ENCODE measurements at places on chromosomes 3 and 15. TPM values are rescaled to one million over a fixed set of nuclear protein-coding genes. Genes with fewer than 3 reads are reported as not detected.

DNA sequence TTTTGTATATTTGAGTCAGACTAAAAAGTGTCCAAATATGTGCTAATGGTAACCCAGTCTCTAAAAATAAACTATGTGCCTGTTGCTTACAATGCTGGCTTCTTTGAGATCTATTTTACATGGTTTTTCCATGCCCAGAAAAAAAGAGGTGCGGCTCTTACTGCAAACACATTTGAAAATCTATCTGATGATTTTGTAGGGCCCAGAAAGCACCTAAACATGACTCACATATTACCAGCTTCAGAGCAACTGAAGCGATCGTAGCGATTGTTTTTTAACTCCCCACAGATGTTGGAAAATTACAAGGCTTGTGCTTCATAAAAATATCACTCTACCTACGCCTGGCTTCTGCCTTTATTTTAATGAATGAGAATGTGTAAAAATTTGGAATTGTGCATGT, 53.5 kb downstream of the SUCNR1 start:
- DNase-seq = no peak

DNA sequence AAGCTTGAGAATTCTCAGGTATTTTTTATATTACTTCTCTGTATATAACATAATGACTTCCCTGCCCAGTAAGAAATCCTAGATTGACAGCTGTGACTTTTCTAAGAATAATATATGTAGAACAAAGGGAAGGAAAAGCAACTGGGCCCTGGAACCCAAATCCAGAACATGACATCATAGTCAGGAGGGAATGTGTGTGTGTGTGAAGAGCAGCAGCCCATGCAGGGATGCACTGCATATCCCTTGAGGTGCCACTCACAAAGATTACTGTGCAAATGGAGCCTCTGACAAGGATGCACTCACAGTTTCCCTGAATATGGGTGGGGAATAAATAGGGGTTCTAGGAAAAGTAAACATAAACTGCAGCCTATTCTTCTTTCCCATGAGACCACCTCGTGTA, 279.5 kb downstream of the NEK10 start:
- no peak for DNase-seq

SSUH2 gene
- total RNA-seq = not detected

CPLX3 gene
- not detected for total RNA-seq

Data from esophagus muscularis mucosa (tissue), 4 donors.